ENCODE measurements at places on chromosomes 5 and 9. TPM values are rescaled to one million over a fixed set of nuclear protein-coding genes. Genes with fewer than 3 reads are reported as not detected.

GRCh38 chr5:132205385-132206125 is 22.1 kb downstream of the P4HA2 start:
- no peak for DNase-seq

- no peak for DNase-seq
These were observed 113.9 kb downstream of the ARHGAP26 start for GRCh38 chr5:142884029-142884428.

The SCGB3A2 gene
- 1,607 TPM for polyA plus RNA-seq

- DNase-seq: no peak
These were observed 155.6 kb downstream of the SMARCA2 start for GRCh38 chr9:2170722-2171121.

The TSSK1B gene
- polyA plus RNA-seq: not detected

The FOXI1 gene
- polyA plus RNA-seq: 0.07 TPM

The CMYA5 gene
- 14.7 TPM for polyA plus RNA-seq

GRCh38 chr9:22240619-22241018 is 206.0 kb upstream of the DMRTA1 start:
- DNase-seq: no peak

GRCh38 chr9:15344191-15344590 is 37.2 kb upstream of the TTC39B start:
- DNase-seq: no peak

Measured in left lung (tissue), 14 donors.